ENCODE measurements at places on chromosomes 7 and 10.
A peak's percentile ranks its signal among the peaks of the same experiment; 100 is the strongest.

DNA sequence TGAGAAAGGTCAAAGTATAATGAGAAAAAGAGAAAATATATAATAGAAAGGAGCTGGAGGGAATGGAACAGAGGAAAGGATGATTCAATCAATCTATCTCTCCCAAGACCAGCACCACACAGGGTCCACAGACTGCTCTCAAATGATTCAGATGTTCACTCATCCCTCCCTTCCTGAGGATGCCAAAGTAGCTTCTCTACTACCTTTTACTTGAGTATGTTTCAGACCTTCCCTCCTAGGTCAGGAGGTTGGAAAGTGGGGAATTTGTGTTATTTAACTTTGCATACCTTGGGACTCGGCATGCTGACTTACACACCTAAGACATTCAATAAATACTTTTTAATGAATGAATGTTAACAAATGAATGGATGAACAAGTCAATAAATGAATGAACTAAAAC is 30.6 kb downstream of the CPVL start:
- no peak for DNase-seq

GRCh38 chr7:28573059-28573553 is 160.8 kb downstream of the CREB5 start:
- DNase-seq = peak; percentile 3

- DNase-seq = no peak
Observed at GRCh38 chr7:41731493-41732435, 28.9 kb upstream of the INHBA start.

DNA sequence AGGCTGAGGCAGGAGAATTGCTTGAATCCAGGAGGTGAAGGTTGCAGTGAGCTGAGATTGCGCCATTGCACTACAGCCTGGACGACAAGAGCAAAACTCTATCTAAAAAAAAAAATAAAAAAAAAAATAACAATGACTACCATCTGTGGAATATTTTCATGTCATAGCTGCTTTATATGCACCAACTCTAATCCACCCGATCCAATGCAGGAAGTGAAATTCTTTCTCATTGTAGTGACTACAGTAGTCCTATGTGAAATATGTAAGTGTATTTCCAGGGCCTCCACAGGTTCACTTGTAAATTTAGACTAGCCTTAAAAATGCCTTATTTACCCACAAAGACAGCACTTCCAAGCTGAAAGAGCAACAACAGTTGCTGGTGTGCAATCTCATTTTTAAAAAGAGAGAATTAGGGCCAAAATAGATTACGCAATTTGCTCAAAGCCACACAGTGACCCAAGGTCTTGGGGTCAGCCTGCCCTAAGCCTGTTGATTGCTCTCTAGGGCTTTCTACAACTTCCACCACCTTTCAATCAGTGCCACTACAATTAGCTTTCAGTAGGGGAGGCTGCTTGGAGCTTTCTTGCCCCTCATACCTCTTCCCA is 25.8 kb upstream of the EGFR start:
- no peak for DNase-seq

GRCh38 chr10:66680886-66681285 is 244.9 kb upstream of the LRRTM3 start:
- no peak for DNase-seq

DNA sequence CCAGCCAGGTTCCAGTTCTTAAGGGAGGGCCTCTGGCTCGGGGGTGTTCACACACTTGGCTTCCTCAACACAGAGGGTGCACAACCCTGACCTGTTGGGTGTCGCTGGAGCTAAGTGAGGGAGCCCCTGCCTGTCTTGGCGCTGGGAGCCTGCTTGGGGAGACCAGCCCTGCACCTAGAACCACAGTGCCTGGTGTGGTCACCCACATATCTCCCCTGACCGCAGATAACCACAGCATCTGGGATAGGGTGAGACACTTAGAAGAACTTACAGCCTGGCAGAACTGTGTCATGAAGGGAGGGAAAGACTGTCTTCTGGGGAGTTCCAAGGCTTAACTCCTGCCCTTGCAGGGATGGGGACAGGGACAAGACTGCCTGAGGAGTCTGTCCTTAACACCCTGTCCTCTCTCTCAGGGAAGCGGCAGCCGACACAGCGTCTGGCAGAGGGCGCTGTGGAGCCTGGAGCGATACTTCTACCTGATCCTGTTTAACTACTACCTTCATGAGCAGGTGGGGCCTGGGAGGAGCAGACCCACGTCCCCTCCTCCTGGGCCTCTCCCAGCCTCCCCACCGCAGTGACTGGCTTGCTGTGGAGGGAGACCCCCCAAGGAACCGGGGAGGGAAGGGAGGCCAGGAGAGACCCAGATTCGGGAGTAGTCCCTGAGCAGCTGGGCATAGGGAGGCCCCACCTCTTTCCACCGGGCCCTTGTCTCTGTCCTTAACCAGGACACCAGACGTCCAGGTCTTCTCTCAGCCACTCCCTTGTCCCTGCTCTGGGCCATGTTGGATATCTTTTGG is 59.0 kb downstream of the PALD1 start:
- no peak for DNase-seq

DNA sequence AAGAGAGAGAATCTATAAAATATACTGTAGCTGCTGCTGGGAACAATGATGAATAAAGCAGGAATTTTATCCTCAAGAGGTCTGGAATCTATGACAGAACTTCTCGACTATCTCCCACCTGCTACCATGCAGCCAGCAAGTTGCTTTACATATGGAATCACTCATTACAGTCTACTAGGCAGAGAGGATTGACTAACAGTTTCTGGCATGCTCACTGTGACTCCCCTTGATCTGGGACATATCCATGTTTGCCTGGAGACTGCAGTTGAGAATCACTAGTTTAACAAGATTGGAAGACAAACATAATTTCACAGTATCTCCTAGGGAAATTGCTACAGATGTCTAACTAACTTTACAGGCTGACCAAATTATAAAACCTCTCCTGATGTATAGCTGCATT is 13.3 kb downstream of the GPR37 start:
- DNase-seq = no peak

DNA sequence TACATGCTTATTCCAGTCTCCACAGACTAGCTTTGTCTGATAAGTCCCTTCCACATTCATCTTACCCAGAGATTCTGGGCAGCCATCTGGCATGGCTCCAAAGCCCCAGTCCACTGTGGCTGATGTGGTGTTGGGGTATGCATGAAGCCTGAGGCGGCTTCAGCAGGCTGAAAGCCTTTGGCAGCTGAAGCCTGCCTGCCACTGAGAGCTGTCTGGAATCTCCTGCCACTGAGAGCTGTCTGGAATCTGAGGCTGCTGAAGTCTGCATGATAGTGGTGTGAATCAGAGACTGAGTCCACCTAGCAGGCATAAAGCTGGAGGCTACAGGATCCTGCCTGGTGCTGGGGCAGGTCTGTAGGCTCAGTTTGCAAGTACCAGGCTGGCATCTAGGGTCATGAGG is 87.1 kb downstream of the DYNC1I1 start:
- DNase-seq = no peak
